ENCODE measurements at places on chromosomes 4 and X. TPM values are rescaled to one million over a fixed set of nuclear protein-coding genes. Genes with fewer than 3 reads are reported as not detected.

Gene CCNA2
- 23.0 TPM for total RNA-seq

Gene FAM236A
- not detected for total RNA-seq

Gene RCHY1
- total RNA-seq, result 5.8 TPM

Gene SYN1
- total RNA-seq, result 13.9 TPM

Gene EREG
- total RNA-seq, result not detected

Gene ESX1
- not detected for total RNA-seq

Gene DUSP21
- total RNA-seq, result not detected

Gene AFM
- total RNA-seq, result not detected

Gene CNKSR2
- under 0.01 TPM for total RNA-seq

Gene ITIH6
- total RNA-seq, result not detected

Gene ZNF141
- total RNA-seq, result 4.5 TPM

Gene GPM6B
- 15.3 TPM for total RNA-seq

Gene NEIL3
- total RNA-seq, result 0.65 TPM

Gene COX7B2
- not detected for total RNA-seq

Gene SEL1L3
- 64.1 TPM for total RNA-seq

Gene RNF128
- not detected for total RNA-seq

Gene TMEM35A
- 0.32 TPM for total RNA-seq

Gene LDB2
- total RNA-seq, result 9.9 TPM

Gene PDHA1
- total RNA-seq, result 62.2 TPM

Gene MAGEA9B
- not detected for total RNA-seq

Gene GRPR
- total RNA-seq, result not detected

Gene PCDH19
- total RNA-seq, result 0.16 TPM

Gene PAGE2B
- total RNA-seq, result not detected

Gene SFRP2
- total RNA-seq, result not detected

Gene SPIN3
- 5.2 TPM for total RNA-seq

Gene GAGE13
- not detected for total RNA-seq

Gene ABCE1
- 118 TPM for total RNA-seq

Gene DCAF4L1
- not detected for total RNA-seq

Gene SPOCK3
- 0.49 TPM for total RNA-seq

Gene SNX12
- 63.3 TPM for total RNA-seq

Gene TRIM61
- 2.7 TPM for total RNA-seq

Gene HS6ST2
- total RNA-seq, result not detected

Gene CFAP47
- not detected for total RNA-seq

Gene TRPC5OS
- total RNA-seq, result not detected

Gene NR3C2
- 2.1 TPM for total RNA-seq

Gene CT45A6
- not detected for total RNA-seq

Gene SOD3
- 32.6 TPM for total RNA-seq

Gene MEPE
- not detected for total RNA-seq

Gene PKD2
- 20.8 TPM for total RNA-seq

Gene CA5B
- 5.2 TPM for total RNA-seq

Gene PROM1
- total RNA-seq, result not detected

Gene MAPK10
- total RNA-seq, result 3.9 TPM

Gene SPON2
- 71.4 TPM for total RNA-seq

Gene RNF175
- not detected for total RNA-seq
